NCI-H1436 treated with DMSO at 0.1 percent for 48 hours (cell line): ENCODE measurements at places on chromosomes 2 and 18.
A peak's percentile ranks its signal among the peaks of the same experiment; 100 is the strongest.

- no peak for DNase-seq
Measured at GRCh38 chr2:40034801-40035200, 255.7 kb upstream of the THUMPD2 start.

- DNase-seq, result no peak
Measured at GRCh38 chr2:39421354-39421753, 15.7 kb downstream of the MAP4K3 start.

GRCh38 chr2:224284134-224284946 lies 117.6 kb downstream of the FAM124B start:
- DNase-seq, result peak; percentile 40

DNA sequence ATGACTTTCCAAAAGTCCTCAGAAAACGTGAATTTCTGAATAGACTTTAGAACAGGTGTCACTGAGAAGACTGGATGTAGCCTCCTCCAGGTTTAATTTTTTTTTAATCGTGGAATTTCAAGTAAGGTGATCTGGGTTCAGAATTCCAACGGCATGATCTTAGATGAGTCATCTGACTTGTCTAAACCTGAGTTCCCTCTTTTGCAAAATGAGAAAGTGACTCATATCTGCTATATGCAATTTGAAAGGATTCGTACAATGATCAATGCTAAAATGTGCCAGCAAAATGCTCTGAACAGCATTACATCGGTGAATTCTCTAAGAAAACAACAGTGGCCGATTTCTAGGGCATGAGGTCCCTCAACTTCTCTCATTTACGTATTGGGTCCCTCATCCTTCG lies 69.1 kb upstream of the ZNF516 start:
- no peak for DNase-seq

DNA sequence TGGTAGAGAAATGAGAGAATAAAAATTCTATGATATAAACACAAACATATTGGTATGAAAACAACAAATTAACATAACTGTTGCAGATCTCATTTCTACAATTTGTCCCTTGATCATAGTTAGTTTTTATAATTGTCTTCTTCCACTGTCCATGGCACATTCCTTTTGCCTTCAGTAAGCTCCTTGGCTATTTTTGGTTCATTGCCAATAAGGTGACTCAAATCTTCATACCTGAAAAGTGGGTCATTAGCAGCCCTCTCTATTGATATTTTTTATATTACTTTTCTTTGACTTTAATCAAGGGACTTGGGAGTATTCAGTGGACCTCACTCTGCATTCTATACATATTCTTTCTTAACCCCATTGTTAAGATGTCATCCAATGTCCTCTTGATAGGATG lies 552.9 kb downstream of the TDRD15 start:
- no peak for DNase-seq

- DNase-seq, result no peak
Measured at GRCh38 chr2:186664385-186665043, 29.3 kb upstream of the FAM171B start.

DNA sequence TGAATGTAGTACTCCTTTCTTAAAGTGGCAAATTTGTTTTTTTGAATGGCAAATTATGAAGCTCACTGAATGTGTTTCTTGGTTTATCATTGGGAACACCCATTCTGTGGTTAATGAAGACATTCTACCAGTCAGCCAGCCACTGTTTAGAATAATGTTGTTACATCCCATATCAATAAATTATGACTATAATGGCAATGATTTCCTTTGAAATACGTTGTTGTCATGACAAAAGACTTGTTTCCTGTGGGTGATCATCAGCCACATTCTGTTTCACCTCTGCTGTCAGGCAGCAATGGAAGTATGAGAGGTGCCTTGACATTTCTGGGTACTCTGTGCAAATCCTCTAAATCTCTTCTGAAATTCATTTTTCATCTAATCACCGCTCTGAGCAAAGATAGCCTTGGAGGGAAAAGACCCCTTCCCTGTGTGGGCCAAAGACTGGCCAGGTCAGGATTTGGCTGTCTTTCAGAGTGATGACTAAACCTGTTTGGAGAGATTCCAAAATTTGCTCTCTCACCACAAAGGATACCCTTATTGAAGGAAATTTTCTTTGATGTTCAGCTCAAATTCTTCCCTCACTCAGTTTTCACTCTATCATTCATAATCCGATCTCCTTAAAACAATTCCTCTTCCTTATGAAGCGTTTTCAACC lies 869.2 kb downstream of the BCL11A start:
- DNase-seq, result no peak

DNA sequence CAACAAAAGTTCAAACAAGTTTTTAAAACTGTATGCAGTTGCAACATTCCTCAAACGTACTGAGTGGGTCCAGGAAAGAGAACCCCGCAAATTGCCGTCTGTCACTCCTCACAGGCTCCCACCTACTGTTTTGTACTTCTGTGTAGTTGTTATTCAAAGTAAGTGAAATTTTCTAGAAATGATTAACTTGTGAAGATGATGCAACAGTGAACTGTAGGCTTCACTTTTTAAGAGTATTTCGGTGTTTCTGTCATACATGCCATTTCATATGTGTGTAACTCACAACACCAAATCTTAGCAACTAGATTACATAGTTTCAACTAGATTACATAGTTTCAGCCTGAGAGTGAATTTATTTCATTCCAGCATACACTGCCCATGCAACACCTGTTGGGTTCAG lies 226.0 kb upstream of the TANK start:
- DNase-seq, result no peak

- no peak for DNase-seq
Measured at GRCh38 chr2:219302412-219302968, 6.7 kb downstream of the PTPRN start.

GRCh38 chr18:50282521-50283335 lies 1.4 kb upstream of the MBD1 start:
- DNase-seq, result no peak

GRCh38 chr18:63890237-63890949 lies 2.9 kb downstream of the SERPINB2 start:
- DNase-seq, result no peak

- no peak for DNase-seq
Measured at GRCh38 chr2:226661789-226662545, 137.7 kb downstream of the IRS1 start.

- no peak for DNase-seq
Measured at GRCh38 chr2:46803911-46804670, 111.5 kb downstream of the MCFD2 start.

DNA sequence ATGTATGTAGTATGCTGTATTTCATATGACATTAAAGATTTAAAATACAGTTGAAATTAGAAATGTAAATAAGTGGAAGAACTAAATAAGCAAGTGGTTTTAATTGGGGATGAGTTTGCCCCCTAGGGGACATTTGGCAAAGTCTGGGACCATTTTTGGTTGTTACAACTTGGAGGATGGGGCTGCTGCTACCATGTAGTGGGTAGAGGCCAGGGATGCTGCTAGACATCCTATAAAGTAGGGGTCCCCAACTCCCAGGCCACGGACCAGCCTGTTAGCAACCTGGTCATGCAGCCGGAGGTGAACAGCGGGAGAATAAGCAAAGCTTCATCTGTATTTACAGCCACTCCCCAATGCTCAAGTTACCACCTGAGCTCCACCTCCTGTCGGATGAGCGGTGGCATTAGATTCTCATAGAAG lies 27.9 kb upstream of the ASNSD1 start:
- no peak for DNase-seq

DNA sequence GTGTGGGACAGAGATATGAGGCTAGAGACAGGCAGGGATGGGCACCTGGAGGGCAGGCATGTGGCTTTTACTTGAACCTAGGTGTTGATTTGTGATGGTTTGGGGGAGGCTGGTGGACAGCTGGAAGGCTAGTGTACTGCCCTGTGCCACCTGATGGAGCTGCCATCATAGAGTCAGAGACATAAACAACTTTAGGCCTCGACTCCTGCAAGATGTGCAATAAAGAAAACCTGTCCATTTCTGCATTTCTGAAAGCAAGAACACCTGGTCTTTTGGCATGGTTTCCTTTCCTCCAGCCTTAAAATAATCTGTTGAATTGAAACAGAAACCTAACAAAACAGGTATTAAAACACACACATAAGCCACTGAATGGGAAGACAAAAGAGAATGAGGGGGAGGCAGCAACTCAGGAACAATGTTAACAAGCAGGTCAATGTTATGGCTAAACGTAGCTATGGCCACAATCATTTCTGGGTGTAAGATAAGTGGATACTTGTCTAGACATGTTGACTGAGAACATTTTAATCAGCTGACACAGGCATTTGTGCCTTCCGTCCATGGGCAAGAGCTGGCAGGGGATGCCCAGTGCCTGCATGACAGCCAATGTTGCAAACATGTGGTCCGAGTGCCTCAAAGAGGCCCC lies 87.8 kb downstream of the KCTD1 start:
- DNase-seq, result no peak

DNA sequence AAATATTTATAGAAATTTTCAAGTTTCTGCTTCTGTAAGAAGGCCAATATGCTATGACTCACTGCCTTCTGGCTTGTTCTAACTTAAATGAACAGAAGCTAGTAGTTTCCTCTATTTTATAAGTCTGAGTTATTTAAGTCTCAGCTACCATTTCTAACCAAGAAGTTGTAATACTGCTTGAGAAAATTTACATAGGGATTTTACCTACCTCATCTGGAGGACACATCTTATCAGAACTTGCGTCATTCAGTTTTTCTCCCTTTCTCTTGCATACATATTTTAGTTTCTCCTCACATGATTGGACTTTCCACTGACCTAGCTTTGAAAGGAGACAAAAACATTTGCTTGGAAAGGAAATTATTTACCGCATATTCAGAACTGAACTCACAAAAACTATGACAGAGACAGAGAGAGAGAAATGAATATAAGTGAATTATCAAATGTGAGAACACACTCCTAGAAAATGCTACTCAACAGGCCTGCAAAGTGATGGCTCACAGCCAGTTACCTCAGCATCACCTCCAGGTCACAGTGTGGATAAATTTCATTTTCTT lies 81.1 kb upstream of the CD302 start:
- no peak for DNase-seq

DNA sequence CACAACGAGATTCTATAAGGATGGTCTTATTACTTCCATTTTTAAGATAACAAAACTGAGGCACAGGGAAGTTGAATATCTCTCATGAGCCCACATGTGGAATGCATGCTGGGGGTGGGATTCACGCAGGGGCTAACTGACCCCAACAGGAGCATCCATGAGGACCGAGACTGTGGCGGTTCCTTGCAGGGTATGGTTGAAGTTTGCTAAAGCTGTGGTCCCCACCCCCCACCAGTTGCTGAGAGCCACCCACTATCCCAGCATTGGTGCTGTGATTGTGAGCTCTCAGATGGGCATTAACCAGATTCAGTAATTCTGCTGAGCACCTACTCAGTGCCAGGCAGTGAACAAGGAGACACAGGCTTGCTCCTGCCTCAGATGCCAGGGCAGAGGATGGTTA lies 116.0 kb upstream of the TEX51 start:
- DNase-seq, result no peak

DNA sequence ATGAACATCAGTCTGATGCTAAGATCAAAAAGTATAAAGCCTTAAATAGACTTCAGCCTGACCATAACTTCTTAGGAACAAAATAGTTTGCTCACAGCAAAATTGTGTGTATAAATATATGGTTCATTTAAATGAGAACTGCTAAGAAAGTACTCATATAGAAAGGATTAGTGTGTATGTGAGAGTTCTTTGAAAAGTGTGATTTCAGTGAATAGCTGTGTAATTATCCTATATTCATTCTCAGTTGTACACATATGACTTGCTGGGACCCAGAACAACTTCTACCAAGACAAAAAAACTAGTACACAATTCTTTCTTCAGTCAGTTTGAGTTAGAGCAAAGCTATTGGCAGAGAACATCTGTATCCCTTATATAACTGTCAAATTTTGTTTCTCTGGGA lies 7.2 kb downstream of the BBS5 start:
- no peak for DNase-seq

DNA sequence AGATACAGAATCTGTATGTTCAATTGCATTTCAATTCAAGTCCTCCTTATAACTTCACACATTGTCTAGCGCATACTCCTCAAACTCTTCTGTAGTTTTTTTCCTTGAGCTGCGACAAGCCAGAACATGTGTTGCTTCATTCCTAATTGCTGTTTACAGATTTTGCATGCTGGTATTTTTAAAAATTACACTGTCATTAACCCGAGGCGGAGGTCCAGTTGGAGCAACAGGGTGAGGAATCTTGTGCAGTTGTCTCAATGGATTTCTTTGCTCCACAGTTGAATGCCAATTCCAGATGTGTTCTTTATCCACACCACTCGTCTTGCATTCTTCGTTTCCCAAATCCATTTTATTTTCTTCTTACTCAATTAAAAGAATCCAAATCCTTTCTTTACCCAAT lies 16.4 kb upstream of the SERPINB13 start:
- no peak for DNase-seq

GRCh38 chr2:65103013-65103715 lies 26.7 kb downstream of the RAB1A start:
- DNase-seq, result no peak

- DNase-seq, result no peak
Measured at GRCh38 chr2:127044977-127045661, 61.8 kb downstream of the BIN1 start.

- no peak for DNase-seq
Measured at GRCh38 chr2:121530212-121530705, 421 bp upstream of the RNU4ATAC start.

DNA sequence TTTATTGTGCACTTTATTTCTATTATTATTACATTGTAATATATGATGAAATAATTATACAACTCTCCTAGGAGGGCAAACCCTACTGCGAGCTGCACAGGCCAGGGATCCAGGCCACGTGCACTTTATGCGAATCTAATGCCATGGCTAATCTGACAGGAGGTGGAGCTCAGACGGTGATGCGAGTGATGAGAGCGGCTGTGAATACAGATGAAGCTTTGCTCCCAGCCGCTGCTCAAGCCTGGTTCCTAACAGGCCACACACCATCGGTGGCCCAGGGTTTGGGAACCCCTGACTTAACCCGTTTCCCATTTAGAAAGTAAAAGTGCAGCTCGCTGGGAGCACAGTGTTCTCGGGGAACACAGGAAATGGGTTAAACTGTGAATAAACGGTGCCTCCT lies 40.8 kb upstream of the RAB6D start:
- no peak for DNase-seq

- DNase-seq, result no peak
Measured at GRCh38 chr18:3845161-3845560, 395.2 kb downstream of the TGIF1 start.

DNA sequence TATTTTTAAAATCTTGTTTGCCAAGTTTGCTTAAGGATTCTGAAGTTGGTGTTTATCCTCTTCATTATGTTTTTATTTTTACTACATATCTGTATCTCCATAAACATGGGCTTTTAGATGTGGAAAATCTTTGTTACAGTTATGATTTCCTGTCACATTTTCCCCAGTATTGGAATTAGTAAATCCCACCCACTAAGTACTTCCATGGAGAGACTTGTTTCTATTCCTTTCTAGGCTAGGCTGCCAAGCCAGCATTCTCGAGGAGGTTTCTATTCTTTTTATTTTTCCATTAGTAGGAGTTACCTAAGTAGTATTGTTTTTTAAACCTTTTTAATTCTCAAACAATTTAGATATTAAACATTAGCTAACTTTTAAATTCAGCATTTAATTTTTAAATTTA lies 22.1 kb downstream of the PKP4 start:
- DNase-seq, result no peak

GRCh38 chr2:205198140-205198525 lies 484.2 kb upstream of the NRP2 start:
- no peak for DNase-seq

- DNase-seq, result no peak
Measured at GRCh38 chr2:54586494-54586893, 130.4 kb downstream of the SPTBN1 start.

- no peak for DNase-seq
Measured at GRCh38 chr18:32761231-32761630, 11.6 kb downstream of the KLHL14 start.

- no peak for DNase-seq
Measured at GRCh38 chr2:226256709-226257376, 542.8 kb downstream of the IRS1 start.
